Aortic smooth muscle cell (primary cell): ENCODE measurements at places on chromosomes 16 and 17. TPM values are rescaled to one million over a fixed set of nuclear protein-coding genes. Genes with fewer than 3 reads are reported as not detected.

WFDC1 gene
- 29.6 and 32.1 TPM in 2 replicates for total RNA-seq

SCNN1G gene
- not detected in 2 replicates for total RNA-seq

WNK4 gene
- 0.06 TPM in 1 of 2 replicates, not detected in the other for total RNA-seq

SLC16A6 gene
- 0.37 and 0.92 TPM in 2 replicates for total RNA-seq

CES3 gene
- total RNA-seq = 0.13 and 0.56 TPM in 2 replicates

SPN gene
- total RNA-seq = not detected in 2 replicates

PAFAH1B1 gene
- total RNA-seq = 115 and 135 TPM in 2 replicates

TBX2 gene
- total RNA-seq = 72.3 and 98.3 TPM in 2 replicates

PRSS21 gene
- total RNA-seq = not detected in 2 replicates

C1QTNF1 gene
- 138 and 208 TPM in 2 replicates for total RNA-seq
